Posterior cingulate gyrus (tissue), 11 donors: ENCODE measurements at places on chromosomes 3 and 15.

DNA sequence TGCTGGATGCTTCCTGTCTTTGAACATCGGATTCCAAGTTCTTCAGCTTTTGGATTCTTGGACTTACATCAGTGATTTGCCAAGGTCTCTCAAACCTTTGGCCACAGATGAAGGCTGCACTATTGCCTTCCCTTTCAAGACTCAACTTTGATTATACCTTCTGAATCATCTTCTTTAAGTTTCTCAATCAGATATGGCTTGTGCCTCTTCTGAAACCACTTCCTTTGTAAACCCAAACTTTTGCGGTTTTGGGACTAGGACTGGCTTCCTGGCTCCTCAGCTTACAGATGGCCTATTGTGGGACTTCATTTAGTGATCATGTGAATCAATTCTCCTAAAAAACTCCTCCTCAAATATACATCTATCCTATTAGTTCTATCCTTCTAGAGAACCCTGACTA, 47.1 kb upstream of the CADPS start:
- no peak for DNase-seq

DNA sequence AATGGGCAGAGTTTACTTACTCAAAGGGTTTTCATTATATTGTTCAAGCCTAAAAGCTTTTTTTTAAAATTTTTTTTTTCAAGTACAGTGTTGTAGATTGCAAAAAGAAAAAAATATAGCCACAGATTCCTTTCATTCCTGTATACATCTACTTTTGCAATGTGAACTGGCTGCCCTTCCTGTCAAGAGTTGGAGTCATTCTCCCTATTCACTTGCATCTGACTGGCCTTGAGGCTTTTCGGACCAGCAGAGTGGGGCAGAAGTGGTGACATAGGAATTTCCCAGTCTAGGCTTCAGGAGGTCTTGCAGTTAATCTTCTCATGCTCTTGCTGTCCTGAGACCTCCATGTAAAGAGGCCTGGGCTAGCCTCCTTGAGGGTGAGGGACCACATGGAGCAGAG, 218.3 kb upstream of the CFAP20DC start:
- no peak for DNase-seq

DNA sequence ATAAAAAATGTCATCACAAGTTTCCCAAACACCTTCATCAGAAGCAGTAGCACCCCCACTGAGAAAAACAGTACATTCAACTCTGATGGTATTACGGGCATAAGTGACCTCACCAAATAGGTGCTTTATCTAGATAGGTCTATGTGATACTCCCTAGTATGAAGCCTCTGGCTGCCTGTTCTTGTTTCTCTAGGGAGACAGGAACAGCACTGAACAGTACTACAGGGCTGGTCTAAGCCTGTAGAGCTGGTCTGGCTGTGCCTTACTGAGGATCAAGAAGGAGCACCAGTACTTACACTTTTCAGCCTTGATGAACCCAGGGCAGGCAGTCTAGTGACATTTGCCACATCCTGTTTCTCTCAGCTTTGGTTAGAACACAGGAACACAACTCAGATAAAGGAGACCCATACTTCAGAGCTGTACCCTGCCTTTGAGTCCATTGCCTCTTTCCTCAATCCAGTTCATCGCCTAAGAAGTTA, 35.9 kb downstream of the OXNAD1 start:
- no peak for DNase-seq

DNA sequence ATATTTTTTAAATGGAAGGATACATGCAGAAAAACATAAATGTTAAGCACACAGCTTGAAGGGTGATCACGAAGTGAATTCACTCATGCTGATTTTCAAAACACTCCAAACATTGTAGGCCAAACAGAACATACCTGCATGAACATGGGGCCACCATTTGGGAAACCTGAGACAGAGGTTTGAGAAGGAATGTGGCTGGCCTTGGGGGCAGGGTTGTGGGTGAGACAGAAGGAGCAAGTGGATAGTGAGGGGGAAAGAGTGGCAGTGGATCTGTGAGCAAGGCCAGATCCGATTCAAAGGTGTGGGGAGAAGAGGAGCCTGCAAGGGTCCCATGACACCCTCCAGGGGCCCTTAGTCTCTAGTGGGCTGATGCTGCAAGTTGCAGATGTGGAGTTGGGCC, 94.9 kb downstream of the HMG20A start:
- no peak for DNase-seq
